Activated B cell treated with CpG ODN at 0.5 μM for 24 hours (primary cell): ENCODE measurements at places on chromosomes 1 and 21.

DNA sequence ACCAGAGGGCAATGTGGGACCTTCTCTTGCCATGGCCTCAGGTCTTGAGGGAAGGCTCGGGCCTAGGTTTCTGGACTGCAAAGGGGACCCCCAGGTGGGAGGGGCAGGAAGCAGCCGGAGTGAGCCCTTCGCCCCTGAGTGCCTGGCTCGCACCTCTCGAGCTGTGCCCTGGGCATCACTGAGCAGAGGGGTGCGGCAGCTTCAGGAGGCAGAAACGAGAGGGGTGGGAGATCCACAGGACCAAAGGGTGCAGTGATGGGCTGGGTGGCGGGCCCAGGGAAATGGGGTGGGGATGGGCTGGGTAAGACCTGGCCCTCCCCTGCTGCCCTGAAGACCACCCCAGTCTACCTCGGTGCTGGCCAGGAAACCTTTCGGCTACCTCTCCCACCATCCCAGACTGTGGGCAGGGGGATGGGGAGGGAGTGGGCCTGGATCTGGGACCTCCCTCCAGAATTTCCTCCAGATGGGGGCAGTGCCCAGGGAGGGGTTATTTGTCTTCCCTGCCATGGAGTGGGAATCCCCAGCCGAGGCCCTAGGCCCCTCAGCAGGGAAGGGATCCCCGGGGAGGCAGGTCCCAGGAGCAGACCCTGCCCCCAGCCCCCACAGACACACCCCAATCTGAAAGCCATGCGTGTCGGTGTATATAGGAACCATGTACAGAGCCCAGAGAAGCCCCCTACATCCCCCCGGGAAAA, 21.3 kb downstream of the A3GALT2 start:
- DNase-seq: no peak

DNA sequence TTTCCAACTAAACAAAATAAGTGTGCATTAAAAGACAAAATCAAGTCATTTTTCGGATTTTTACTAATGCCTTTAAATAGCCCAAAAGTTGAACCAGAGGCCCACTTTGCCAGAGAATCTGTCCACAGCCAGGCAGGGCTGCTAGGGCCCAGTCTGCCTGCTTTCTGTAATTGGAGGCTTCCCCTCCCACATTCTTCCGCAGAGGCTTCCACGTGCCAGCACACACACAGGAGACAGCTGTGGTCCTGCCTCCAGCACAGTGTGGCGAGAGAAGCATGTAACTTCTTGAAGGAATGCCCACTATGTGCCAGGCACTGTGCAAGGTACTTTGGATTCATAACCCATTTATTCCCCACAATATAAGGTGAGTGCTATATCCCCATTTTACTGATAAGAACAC, 11.3 kb upstream of the PDZK1IP1 start:
- DNase-seq: no peak

GRCh38 chr1:62230718-62231117, 36.1 kb downstream of the L1TD1 start:
- no peak for DNase-seq

- no peak for DNase-seq
Observed at GRCh38 chr1:19074902-19075721, 118.6 kb upstream of the IFFO2 start.

GRCh38 chr1:230274254-230274653, 151.9 kb downstream of the PGBD5 start:
- no peak for DNase-seq

DNA sequence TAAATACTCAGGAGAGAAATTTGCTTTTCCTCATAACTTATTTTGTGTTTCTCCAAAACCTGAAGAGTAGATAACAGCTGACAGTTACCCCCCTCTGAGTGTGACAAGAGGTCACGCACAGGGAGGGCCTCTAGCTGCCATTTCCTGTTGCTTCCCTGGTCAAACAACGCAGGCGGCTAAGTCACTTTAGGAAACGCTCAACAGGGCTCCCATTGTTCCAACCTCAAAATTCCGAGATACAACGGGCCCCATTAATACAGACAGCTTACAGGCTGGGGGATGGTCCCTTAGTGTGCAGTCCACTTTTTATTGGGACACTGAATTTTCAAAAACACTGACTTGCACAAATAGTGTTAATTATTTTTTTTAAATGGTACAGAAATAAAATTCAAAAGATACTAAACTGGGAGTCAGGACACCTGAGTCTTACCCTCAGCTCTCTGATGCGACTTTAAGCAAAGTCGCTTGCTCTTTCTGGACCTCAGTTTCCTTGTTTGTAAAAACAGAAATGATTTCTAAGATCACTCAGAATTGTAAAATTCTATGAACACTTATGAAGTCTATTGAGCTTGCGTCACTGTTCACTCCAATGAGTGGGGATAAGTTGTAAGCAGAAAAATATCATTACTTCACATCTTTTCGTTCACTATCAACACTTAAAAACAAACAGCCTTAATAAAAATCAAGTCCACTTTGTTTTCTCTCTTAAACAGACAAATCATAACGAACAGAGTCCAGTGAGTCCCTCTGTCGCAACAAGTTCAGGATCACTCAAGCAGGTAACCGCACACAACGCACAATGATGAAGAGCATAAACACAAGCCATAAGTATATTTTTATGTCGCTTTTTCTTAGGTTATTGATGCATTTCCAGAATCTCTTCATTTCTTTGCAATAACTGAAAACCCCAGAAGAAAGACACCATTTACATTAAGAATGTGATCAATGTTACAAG, 13.5 kb downstream of the LZIC start:
- DNase-seq: no peak
